NCI-H524 (cell line): ENCODE measurements at places on chromosomes 1 and 21.

DNA sequence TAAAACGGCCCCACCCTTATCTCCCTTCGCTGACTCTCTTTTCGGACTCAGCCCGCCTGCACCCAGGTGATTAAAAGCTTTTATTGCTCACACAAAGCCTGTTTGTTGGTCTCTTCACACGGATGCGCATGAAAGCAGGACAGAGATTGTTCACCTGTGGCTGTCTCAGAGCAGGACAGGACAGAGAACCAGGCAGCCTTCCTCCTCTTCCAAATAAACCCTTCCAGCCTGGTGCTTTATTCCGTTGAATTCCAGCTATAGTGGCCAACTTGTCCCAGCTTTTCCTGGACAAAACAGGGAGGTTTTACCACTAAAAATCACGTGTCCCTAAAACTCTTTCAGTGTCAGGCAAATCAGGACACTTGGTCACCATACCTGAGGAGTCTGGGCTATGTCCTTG is 9.5 kb upstream of the DMRTB1 start:
- no peak for DNase-seq

DNA sequence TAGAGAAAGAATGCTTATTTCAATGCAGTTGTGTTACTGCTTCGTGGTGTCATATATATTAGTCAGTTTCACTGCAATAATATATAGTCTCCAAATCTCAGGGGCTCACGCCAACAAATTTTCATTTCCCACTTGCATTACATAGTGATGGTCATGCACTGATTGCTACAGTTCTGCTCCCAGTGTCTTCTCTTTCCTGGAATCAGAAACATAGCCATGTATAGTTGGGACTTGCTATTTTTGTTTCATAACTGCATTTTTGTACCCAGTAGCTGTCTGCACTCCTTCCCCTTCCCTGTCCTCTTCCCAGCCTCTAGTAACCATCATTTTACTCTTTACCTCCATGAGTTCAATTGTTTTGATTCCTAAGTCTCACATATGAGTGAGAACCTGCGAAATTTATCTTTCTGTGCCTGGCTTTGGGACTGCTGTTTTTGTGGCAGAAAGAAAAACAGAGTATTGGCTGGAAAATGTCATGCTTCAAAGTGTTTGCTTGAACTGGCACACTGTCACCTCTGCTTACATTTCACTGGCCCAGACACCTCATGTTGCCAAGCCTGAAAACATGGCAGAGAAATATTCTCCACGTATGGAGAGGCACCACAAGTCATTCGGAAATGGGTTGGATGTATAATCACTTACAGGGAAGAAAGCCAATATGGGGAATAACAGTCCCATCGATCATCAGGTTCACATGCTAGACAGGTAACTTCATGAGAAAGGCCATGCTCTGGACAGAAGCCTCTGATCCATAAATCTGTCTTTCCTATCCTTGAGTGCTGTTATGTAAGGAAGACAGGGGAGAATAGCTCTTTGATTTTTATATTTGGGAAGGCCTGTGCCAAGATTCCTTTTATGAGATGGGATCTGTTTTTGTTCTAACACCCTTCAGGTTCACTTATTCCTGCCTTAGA is 60.4 kb upstream of the BACH1 start:
- DNase-seq = no peak

- no peak for DNase-seq
These were observed 8.9 kb downstream of the HYI start for GRCh38 chr1:43444836-43445235.

DNA sequence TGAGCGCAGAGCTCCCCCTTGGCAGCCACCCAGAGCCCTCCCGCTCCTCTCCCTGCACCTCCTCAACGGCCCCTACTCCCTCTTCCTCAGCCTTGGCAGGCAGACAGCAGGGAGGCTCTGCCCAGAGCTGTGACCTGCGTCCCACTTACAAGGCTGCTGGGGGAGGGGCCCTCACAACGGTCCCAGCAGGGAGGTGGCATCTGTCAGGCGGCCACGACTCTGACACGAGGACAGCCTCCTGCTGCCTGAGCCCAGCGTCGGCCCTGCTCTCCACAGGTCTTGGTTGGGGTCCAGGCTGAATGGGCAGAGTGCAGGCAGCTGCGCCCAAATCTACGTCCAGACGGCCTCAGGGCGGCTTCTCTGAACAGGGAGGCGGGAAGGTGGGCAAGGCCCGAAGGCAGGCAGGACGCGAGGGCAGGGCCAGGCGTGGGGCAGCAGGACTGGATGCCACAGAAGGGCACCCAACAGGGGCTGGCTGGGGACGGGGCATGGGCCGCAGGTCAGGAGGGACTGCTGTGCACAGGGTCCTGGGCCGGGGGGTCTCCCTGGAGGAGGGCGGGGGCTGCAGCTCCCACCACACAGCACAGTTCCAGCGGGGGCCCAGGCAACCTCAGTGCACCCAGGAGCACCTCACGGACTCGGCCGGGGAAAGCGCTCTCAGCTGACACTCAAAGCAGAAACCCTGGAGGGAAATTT is 7.5 kb downstream of the SLC19A1 start:
- peak; percentile 77 for DNase-seq

- DNase-seq = no peak
These were observed 605.8 kb upstream of the CAMK1G start for GRCh38 chr1:208977638-208978256.

- peak; percentile 65 for DNase-seq
These were observed 20.8 kb downstream of the ADAMTS5 start for GRCh38 chr21:26945916-26946675.

- no peak for DNase-seq
These were observed 53.3 kb upstream of the TINAGL1 start for GRCh38 chr1:31523012-31523411.

- no peak for DNase-seq
These were observed 7.6 kb downstream of the FOXO6 start for GRCh38 chr1:41368801-41369200.

GRCh38 chr1:47664356-47664755 is 226.5 kb downstream of the FOXD2 start:
- DNase-seq = no peak

DNA sequence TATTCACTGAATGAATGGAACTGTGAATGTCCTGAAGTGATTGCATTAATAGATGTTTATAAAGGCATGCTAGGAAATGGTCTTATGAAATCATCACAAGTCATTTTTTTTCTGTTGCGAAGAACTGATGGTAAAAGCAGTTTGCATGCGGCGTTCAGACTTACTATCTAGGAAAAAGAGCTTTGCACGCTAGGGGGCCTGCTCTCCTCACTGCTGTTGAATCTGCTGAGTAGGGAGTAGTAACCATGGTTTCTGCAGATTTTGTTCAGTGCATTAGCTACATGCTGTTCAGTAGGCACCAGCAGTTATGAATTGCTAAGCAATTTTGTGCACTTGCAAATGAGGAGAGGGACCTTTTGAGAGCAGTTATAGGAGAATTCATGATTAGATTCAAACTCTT is 57.9 kb downstream of the CENPF start:
- peak; percentile 32 for DNase-seq

DNA sequence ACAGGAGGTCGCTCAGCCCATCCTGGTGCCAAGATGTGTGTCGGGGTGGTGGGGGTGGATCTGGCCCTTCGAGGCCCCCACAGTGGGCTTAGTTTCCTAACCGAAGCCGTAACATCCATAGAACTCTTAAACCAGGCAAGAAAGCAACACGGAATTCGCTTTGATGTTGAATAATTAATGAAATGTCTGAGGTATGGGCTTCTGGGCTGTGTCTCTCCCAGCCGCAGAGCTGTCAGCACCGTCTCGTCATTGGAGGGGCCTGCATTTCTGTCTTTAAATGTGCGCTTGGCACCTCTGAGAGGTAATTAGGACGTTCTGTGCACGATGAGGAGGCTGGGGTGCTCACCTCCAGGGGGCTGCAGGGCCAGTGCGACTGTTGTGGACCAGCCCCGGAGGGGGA is 13.3 kb upstream of the PLCH2 start:
- DNase-seq = no peak

- DNase-seq = no peak
These were observed 56.4 kb downstream of the LDLRAD2 start for GRCh38 chr1:21868482-21868881.

- DNase-seq = no peak
These were observed 3.6 kb downstream of the UTP11 start for GRCh38 chr1:38015978-38016725.

- peak; percentile 65 for DNase-seq
These were observed at the start of gene EVA1C for GRCh38 chr21:32412162-32413014. TSS of gene EVA1C (plus strand) at chr21:32412706. CDS start at chr21:32412854, 148 bp downstream.

GRCh38 chr21:33789697-33790096 is 125.9 kb downstream of the ATP5PO start:
- DNase-seq = no peak

GRCh38 chr1:190259424-190259823 is 218.2 kb downstream of the BRINP3 start:
- DNase-seq = no peak

- DNase-seq = no peak
These were observed 147.5 kb downstream of the ROR1 start for GRCh38 chr1:63921359-63921758.

- no peak for DNase-seq
These were observed 58.3 kb downstream of the KCNAB2 start for GRCh38 chr1:6103854-6104530.

DNA sequence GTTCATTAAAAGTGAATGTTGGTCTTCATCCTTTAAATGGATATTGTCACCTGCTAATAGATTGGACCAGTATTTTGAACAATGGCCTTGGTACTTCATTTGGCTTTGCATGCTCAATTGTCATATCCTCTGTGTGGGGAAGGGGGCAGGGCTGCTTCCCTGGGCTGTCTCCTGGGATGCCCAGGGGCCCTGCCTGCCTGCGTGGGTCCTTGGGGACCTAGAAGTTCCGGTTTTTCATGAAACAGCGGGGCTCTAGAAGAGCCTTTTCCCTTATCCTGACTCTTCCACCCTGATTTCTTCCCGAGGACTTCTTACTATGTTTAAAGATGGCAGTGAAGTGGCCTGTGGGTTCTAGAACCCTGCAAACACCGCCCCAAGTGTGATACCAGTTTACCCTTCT is 97.5 kb downstream of the DISC1 start:
- DNase-seq = no peak

GRCh38 chr1:106785176-106785575 is 271.3 kb upstream of the PRMT6 start:
- DNase-seq = no peak

GRCh38 chr1:32825181-32825580 is 7.7 kb downstream of the S100PBP start:
- no peak for DNase-seq

DNA sequence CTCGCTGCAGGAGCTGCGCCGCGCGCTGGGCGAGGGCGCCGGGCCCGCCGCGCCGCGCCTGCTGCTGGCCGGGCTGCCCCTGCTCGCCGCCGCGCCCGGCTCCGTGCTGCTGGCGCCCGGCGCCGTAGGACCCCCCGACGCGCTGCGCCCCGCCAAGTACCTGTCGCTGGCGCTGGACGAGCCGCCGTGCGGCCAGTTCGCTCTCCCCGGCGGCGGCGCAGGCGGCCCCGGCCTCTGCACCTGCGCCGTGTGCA is 730 bp downstream of the OLIG1 start:
- DNase-seq = no peak

- DNase-seq = no peak
These were observed 58.0 kb upstream of the CTPS1 start for GRCh38 chr1:40921522-40921921.

GRCh38 chr1:226525750-226526149 is 22.8 kb upstream of the STUM start:
- DNase-seq = no peak

- DNase-seq = peak; percentile 19
These were observed 77.2 kb downstream of the HS2ST1 start for GRCh38 chr1:86991549-86992186.

DNA sequence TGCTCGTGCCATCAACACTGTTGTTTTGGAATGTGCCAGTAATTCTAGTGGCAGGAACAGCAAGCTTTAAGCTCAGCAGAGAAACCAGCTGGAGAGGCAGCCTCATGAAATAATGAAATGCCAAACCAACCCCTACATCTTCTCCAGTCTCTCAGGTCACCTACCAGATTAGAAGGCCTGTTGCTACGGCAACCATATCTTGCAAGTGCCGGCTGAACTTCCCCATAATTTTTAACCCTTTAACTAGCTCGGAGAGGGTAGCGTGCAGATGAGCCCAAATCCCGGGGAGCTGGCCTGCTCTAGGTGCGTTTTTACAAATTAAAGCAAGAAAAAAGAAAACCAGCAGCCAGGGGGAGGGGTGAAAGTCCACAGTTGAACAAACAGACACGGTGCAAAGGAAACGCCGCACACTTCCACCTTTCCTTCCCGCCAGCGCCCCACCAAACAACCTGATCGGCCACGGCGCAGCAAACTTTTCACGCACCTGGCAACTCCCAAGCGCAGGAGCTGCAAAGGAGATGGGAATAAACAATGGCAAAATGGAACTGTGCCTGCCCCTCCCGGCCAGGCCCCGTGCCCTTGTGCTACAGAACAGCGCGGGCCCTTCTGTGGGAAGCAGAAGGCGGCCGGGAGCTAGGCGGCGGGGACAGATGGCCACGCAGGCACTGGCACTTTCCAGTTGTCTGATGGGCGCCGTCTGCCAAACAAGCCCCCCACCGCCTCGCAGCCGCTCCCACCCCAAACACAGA is 50.1 kb downstream of the SSBP3 start:
- peak; percentile 86 for DNase-seq

DNA sequence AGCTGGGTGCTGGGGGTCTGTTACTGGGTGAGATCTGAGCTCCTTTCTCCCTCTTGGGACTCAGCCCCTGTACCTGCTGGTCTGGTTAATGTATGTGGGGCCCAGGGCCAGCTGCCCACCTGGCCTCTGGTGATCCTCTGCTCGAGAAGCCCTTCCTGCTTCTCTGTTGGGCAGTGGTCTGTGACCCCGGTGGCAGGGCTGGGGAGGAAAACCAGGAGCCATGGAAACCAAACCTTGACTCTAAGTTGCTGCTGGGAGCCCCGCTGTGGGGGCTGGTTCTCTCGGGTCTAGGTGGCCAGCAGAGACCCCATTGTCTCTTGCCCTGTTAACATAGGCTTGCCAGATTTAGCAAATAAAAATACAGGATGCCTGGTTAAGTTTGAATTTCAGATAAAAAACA is 1.3 kb downstream of the PADI1 start:
- DNase-seq = no peak

GRCh38 chr1:46070164-46070814 is 62.1 kb downstream of the PIK3R3 start:
- no peak for DNase-seq

DNA sequence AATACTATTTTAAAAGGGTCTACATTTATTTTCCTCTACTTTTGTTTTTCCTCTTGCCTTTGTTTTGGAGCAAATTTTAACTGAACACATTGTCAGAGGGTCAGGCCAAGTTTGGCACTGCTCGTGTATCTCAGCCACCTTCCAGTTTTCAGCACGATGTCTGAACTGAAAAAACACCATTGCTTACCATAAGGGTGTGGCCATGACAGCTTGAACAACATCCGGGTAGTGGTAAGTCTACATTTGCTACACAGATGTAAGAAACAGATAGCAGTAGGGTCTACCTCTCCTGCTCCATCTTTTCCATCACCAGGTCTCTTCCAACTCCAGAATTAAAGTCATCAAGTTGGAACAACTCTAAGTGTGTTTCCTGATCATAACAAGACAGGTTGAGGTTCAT is 4.2 kb downstream of the HIVEP3 start:
- DNase-seq = no peak

DNA sequence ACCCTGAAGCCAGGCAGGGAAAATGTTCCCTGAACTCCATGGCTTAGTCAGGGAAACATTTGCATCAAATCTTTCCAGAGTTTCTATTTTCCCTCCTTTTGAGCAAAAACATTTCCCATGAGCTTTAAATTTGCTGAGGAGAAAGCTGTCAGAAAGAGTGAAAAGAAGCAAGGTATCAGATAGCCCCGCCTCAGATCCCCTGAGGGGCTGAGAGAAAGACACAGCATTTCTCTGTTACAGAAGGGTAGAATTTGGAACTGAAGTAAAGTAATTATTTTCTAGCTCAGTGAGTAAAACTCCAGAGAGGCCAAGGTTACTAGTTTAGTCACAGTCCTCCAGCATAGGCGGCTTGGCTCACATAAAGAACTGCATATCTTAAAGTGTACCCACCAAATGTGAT is 10.6 kb downstream of the FMO1 start:
- no peak for DNase-seq
